ENCODE measurements at places on chromosomes 1 and 21.

GRCh38 chr21:35390013-35390776, 341.1 kb upstream of the RUNX1 start:
- DNase-seq: no peak

GRCh38 chr1:247639381-247639981, 34.1 kb downstream of the OR2G3 start:
- DNase-seq: no peak

DNA sequence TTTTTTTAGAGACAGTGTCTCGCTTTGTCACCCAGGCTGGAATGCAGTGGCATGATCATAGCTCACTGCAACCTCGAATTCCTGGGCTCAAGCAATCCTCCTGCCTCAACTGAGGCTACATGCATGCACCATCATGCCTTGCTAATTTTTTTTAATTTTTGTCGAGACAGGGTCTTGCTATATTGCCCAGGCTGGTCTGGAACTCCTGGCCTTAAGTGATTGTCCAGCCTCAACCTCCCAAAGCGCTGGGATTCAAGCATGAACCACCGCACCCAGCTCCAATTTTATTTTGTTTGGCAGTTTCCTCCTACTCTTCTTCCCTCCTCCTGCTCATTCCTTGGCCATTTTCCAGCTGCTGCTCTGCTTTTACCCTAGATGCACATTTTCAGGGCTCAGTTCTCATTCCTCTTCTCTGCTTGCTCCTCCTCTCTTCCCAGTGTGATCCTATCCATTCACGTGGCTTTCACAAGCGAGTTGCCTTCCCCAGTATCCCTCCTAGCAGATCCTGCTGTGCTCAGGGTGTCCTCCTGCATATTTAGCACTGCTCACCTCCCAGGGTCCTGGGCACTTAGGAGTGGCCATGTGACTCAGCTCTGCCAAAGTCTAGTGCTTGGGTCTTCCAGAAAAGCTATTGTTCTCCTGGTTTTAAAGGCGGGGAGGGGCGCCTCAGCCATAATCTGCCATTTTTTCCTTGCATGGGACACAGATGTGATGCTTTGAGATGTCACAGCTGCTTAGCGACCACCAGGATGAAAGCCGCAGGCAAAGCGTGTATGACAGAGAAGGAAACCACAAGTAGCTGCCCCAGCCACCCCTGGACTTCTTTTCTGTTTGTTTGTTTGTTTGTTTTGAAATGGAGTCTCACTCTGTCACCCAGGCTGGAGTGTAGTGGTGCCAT, 33.7 kb downstream of the PSEN2 start:
- no peak for DNase-seq

DNA sequence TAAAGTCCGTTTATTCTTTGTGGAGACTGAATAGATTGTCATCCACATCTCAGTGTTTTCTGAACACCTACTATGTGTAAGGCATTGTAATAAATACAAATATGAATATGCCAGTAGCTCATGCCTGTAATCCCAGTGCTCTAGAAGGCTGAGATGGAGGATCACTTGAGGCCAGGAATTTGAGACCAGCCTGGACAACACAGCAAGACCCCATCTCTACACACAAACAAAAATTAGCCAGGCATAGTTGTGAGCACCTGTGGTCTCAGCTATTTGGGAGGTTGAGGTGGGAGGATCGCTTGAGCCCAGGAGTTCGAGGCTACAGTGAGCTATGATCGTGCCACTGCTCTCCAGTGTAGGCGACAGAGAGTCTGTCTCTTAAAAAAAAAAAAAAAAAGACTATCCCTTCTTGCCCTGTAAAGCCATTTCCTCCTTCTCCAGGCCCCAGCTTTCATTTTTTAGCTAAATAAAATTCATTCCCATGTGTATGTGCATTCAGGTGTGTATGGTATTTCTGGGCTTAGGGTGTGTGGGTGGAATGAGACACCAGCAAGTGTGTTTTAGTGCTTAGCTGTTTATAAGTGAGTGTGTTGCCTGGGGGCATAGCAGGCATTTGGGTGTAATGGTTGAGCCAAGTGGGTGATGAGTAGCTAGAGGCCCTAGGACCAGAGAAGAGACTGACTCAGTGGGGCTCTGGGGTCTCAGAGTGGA, 7.8 kb downstream of the CELSR2 start:
- DNase-seq: no peak

DNA sequence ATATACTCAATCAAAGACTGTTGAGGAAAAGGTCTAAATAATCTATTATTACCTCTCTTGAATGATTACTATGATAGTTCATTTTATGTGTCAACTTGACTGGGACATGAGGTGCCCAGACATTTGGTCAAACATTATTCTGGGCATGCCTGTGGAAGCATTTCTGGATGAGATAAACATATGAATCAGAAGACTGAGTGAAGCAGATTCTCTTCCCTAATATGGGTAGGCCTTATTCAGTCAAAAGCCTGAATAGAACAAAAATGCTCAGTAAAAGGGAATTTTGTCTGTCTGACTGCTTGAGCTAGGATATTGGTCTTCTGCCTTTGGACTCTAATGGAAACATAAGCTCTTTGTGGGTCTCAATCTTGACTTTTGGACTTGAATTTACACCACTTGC, 73.3 kb upstream of the SOX13 start:
- DNase-seq: no peak

DNA sequence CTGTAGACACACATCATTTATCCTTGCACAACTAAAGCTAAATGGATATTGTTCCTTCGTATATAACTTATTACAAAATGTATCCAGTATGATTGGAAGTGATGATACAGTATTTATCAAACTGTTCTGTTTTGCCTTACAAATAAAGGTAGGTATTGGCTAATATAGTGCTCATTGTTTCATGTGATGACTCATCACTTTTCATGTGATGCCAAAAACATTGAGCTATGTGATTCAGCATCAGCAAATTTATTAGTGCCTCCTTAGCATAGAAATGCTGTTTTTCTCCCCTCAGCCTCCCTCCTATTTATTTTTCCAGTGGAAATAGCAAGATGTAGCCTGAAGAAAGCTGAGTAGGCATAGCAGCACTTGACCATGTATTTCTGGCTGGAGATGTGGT, 228.6 kb upstream of the LYPLAL1 start:
- no peak for DNase-seq

Measured in NCI-H460 (cell line).